ENCODE measurements at places on chromosomes 12 and 14. TPM values are rescaled to one million over a fixed set of nuclear protein-coding genes. Genes with fewer than 3 reads are reported as not detected.

ERP27 gene
- total RNA-seq = not detected

NKX2-1 gene
- not detected for total RNA-seq

KRT83 gene
- not detected for total RNA-seq

TTC6 gene
- not detected for total RNA-seq

NEUROD4 gene
- total RNA-seq = not detected

PRR13 gene
- total RNA-seq = 24.2 TPM

GALNT8 gene
- total RNA-seq = not detected

PPP4R4 gene
- total RNA-seq = 1.4 TPM

ATP2B1 gene
- total RNA-seq = 85.6 TPM

PRKCH gene
- 13.1 TPM for total RNA-seq

TAMALIN gene
- 2.7 TPM for total RNA-seq

CYP27B1 gene
- total RNA-seq = 0.20 TPM

CAPZA3 gene
- not detected for total RNA-seq

SLC38A4 gene
- 0.56 TPM for total RNA-seq

CHST11 gene
- total RNA-seq = 11.4 TPM

TTC7B gene
- total RNA-seq = 54.6 TPM

WNT1 gene
- not detected for total RNA-seq

P2RX2 gene
- not detected for total RNA-seq

RTL1 gene
- total RNA-seq = not detected

SERPINA5 gene
- total RNA-seq = 0.33 TPM

TSHR gene
- total RNA-seq = not detected

NOXRED1 gene
- 0.40 TPM for total RNA-seq

IFI27L2 gene
- total RNA-seq = 77.0 TPM

AQP5 gene
- total RNA-seq = 0.52 TPM

KSR2 gene
- under 0.01 TPM for total RNA-seq

PELI2 gene
- total RNA-seq = 7.6 TPM

KLRC3 gene
- not detected for total RNA-seq

DPPA3 gene
- not detected for total RNA-seq

KRT75 gene
- total RNA-seq = not detected

KLRC1 gene
- not detected for total RNA-seq

NABP2 gene
- total RNA-seq = 25.4 TPM

PKP2 gene
- total RNA-seq = 1.8 TPM

SLC6A15 gene
- 0.33 TPM for total RNA-seq

NID2 gene
- total RNA-seq = 183 TPM

TCL1B gene
- total RNA-seq = not detected

NTS gene
- 0.39 TPM for total RNA-seq

MMP19 gene
- total RNA-seq = 16.2 TPM

CKB gene
- 27.5 TPM for total RNA-seq

RNASE3 gene
- total RNA-seq = not detected

STON2 gene
- total RNA-seq = 0.85 TPM

CAPS2 gene
- total RNA-seq = 7.4 TPM

KCNC2 gene
- total RNA-seq = not detected

LRP1 gene
- total RNA-seq = 1,561 TPM

FGF23 gene
- not detected for total RNA-seq

MAP1LC3B2 gene
- 0.52 TPM for total RNA-seq

INHBE gene
- 2.0 TPM for total RNA-seq

C12orf43 gene
- 13.7 TPM for total RNA-seq

TMEM121 gene
- total RNA-seq = 8.9 TPM

KRT2 gene
- not detected for total RNA-seq

PTHLH gene
- 1.6 TPM for total RNA-seq

TAS2R19 gene
- total RNA-seq = 5.1 TPM

WIF1 gene
- not detected for total RNA-seq

SLC2A13 gene
- total RNA-seq = 23.6 TPM

ST8SIA1 gene
- 2.2 TPM for total RNA-seq

BMAL2 gene
- total RNA-seq = 22.8 TPM

HCAR2 gene
- not detected for total RNA-seq

KLRD1 gene
- total RNA-seq = 0.50 TPM

All from smooth muscle cell of the pulmonary artery (primary cell).